ENCODE measurements at places on chromosomes 12 and 14.

GRCh38 chr12:111152561-111152960 is 216.3 kb downstream of the PHETA1 start:
- DNase-seq: no peak

- DNase-seq: no peak
These were observed 137.6 kb upstream of the MAX start for GRCh38 chr14:65239938-65240296.

DNA sequence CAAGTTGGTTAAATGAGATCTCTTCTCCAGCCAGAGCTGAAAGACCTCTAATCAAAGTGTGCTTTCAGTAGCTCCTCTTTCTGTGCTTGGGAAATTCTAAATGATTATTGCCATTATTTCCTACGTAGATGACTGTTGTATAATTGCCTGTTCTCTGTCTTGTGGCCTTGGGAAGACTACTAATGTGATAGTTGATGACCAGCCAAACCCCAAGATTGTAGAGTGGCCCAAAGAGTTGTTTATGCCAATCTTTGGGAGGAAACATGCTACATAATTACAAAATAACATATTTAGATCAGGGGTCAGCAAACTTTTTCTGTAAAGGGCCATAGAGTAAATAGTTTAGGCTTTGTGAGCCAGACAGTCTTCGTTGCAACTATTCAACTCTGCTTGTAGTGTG is 135.1 kb upstream of the DIO2 start:
- no peak for DNase-seq

DNA sequence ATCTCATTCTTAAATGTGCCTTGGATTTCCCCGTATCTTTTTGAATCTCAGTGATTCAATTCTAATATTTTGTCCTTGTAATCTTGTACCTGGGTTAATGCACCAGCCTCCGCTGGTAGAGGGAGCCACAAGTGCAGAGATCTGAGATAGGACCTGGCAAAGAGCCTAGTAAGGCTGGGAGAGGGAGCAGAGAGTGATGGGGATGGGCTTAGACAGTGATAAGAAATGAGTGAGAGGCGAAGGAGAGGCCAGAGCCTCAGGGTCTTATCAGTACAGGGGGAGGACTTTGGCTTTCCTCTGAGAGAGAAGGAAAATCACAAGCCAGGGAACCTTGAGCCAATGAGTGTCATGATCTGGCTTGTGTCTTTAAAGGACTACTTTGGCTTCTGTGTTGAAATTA is 30.5 kb upstream of the LMNTD1 start:
- no peak for DNase-seq

- no peak for DNase-seq
These were observed 311.6 kb upstream of the DIO2 start for GRCh38 chr14:80522936-80523335.

- DNase-seq: no peak
These were observed 7.2 kb upstream of the SSPN start for GRCh38 chr12:26188127-26188526.

DNA sequence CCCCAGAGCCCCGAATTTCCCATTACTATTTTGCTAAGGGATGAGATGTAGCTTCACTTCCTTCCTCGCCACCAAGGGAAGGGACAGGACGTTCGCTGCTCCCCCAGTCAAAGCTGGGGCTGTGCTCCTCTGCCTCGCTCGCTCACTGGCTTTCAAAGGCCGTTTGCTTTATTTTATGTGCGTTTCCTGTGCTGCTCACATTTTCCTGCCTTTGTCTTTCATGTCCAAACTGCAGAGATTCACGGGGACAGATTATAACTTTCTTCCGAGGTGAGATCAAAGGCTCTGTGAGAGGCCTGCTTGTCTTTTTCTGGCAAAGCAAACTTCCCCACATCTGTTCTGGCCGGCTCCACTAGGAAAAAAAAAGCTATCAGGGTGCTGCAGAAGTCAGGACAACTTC is 76.0 kb upstream of the FZD10 start:
- no peak for DNase-seq

DNA sequence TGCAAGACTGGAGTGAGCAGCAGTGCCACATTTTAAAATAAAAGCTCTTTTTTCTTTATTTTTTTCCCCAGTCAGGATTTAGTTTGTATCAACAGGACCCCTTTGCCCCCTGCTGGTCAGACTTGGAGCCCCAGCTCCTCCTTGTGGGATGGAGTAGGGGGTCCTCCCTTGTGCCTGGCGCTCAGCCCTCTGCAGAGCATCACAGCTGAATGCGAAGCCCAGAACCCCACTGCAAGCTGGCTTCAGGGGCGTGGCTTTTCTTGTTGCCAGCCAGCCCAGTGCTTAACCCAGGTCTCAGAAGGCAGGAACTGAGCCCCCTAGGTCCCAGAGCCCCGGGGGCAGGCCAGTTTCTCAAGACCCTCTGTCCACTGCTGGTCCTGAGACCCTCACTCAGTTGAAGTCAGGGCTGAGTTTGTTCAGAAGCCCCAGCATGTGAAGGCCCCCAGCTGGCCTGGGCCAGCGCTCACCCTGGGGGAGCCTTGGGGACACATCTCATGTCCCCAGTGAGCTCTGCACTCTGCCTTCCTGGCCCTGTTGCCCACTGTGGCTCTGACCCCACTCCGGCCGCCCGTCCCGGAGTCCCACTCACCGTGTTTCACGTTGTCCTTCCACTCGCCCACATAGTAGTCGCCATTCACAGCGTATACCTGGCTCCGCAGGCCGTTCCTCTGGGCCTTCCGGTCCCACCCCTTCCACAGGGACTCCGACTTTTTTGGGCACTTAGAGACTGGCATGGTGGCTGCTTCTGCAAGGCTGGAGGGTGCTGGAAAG is 519 bp downstream of the MORN3 start:
- DNase-seq: no peak

DNA sequence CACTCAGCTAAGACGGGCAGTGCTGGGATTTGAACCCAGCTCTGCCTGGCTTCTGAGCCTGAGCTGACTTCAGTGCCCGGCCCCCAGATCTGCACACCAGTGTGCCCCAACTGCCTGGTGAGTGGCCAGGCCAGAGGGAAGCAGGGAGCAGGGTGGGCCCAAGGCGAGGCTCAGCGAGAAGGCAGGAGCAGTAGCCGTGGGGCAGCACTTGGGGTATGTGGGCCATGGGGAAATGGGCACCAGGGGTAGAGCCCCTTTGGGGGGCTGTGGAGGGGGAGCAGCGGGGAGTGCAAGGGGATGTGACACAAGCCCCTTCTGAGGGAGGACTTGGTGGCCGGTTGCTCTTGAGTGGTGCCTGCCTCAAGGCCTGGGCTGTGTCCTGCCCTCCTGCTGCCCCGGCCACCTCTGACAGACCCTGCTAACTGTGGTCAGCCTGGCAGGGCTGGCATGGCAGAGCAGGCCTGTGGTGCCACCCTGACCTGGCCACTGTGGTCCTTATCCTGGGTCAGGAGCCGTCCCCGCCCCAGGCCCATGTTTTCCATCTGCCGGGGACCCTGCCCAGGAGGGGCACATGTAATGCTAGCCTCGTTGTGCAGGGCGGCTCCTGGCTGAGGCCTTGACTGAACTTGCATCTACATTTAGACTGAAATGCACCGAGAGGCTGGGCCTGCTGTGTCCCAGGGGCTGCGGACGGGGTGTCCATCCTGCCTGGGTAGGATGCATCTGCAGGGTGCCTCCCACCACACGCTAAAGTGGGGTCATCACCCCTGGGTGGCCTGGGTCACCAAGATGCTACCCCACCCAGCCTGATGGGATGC is 90.5 kb downstream of the KIF26A start:
- DNase-seq: no peak

DNA sequence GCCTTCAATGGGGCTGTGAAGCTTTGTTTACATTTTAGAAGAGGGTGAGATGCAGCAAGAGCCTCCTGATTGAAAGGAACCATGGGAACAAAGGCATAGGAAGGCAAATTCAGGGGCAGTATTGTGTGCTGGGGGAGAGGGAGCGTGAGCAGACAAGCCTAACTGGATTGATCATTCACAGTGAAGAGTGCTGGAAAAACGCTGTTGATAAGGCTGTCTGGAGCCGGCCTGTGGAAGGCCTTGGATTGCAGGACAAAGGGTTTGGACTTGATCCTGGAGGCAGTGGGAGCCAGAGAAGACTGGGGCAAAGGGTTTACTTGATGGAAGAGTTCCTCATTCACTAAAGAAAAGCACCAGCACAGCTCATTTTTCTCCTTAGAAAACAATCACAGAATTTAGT is 160.5 kb downstream of the PAH start:
- no peak for DNase-seq

- no peak for DNase-seq
These were observed 12.3 kb upstream of the SLC35E3 start for GRCh38 chr12:68733661-68734071.

DNA sequence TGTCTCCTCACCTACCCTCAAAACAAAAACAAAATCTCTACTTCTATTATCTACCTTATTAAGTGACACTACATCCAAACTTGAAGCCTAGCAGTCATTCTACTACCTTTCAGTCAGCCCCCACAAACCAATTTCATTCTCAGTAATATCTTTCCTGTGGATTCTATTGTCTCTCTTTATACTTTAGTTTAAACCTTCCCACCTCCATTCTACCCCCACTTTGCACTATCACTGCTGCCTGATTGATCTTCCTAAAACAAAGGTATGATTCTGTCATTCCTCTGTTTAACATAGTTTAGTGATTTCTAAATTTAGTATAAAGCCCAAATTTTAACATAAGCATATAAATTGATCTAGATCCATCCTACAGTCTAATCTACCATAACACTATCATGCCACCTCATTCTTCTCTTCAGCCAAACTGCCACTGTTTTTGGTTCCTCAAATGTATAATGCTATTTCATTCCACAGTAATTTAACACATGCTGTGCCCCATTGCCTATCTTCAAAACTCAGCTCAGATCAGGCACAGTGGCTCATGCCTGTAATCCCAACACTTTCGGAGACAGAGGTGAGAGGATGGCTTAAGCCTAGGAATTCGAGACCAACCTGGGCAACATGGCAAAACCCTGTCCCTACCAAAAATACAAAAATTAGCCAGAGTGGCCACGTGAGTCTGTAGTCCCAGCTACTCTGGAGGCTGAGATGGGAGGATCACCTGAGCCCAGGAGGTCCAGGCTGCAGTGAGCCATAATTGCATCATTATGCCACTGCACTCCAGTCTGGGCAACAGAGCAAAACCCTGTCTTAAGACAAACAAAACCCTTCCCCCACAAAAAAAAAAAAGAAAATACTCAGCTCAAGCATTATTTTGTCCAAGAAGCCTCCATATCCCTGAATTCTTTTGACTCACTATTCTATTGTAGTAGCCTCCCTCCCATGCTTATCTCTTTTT is 3.1 kb upstream of the STRN3 start:
- DNase-seq: no peak

DNA sequence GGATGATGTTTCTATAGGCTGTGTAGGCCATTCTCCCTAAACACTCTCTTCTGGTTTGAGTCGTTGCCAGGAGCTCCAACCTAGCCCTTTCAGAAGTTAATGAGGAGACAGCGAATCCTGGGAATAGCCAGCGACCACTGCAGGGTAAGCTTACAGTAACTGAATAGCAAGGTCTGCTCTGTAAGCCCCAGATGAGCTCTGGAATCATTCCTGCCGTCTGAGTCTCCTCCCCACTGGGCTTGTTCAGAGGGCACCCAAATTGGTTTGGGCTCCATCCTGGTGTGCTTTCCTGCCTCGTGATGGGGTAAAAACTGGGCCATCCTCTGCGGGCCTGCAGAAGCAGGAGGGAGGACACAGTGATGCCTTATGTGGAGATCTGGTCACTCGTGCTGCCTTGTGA is 43.3 kb upstream of the EMP1 start:
- DNase-seq: no peak

DNA sequence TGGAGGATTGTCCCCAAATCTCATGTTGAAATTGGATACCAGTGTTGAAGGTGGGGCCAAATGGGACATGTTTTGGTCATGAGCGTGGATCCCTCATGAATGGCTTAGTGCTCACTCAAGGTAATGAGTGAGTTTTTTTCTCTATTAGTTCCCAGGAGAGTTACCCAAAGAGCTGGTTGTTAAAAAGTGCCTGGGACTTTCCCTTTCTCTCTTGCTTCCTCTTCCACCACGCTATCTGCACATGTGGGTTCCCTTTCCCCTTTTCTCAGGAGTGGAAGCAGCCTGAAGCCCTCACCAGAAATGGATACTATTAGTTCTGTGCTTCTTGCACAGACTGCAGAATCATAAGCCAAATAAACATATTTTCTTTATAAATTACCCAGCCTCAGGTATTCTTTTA is 465.4 kb downstream of the FSCB start:
- DNase-seq: no peak

DNA sequence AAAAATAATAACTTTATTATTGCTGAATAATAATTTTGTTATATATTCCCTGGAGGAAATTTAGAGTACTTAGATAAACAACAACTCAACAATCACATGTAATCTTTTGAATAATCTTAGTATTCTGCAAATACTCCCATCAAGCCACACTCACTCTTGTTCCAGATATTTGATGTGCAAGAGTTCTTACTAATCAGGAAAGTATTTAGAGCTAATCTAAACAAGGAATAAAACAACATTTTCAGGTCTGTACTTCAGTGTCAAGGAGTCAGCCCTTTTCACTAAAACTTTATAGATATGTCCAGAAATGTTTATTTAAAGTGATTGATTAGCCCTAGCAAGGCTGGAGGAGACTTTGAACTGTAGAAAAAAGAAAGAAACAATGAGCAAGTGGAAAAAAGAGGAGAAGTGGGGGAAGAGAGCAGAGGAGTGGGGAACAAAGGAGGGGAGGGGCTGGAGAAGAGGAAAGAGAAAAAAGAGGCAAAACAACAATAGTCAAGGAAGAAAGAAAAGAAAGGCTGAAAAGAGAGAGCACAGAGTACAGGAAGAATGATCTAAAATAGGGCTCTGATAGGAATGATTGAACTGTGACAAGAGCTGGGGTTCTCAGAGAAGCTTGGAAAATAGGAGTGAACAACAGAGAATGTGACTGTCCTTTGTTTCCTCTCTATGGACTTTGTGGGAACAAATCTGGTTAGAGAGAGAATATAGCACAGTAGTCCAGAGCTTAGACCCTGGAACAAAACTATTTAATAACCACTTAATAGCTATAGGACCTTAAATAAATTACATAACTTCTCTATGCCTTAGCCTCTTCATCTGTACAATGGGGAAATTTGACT is 238.7 kb downstream of the AKAP6 start:
- DNase-seq: no peak

Data from C1 segment of cervical spinal cord (tissue), 14 donors.